ENCODE measurements at places on chromosomes 12 and 14. TPM values are rescaled to one million over a fixed set of nuclear protein-coding genes. Genes with fewer than 3 reads are reported as not detected.

- no peak for ATAC-seq
Observed at GRCh38 chr14:95440951-95441350, 75.5 kb downstream of the SYNE3 start.

RBP5 gene
- 0.76 TPM for total RNA-seq

GRCh38 chr12:90922145-90922627, 32.8 kb downstream of the CCER1 start:
- ATAC-seq, result peak; percentile 62

ADGRD1 gene
- total RNA-seq, result 2.5 TPM

DNA sequence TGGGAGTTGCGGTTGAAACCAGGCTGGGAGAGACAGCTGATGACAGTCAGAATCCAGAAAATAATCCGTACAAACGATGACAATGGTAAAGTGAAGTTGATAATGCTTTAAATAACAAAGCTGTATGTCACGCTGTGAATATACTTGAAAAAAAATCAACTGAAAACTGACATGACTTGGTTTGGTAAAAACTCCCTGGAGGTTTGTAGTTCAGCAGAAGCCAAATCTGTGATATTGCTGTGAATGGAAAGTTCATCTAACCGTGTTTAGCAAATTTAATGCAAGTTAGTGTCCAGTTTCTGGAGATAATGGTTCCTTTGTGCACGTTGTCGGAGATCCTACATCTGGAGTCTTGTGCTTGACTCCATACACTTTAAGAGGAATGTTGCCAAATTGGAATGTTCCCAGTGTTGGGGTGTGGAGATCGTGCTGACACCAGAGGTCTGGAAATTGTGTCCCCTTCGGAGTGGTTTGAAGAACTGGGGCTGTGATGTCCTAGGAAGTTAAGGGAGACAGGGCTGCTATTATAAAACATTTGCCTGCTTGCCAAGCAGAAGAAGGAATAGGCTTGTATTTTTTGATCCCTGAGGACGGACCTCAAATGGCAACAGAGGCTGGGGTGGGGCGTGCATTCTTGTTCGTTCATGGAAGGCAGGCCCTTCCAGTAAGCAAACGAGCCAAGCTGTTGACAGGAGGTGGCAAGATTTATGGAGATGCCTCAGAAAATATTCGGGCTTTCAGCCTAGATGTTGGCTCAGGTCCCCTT, 30.6 kb downstream of the PPFIBP1 start:
- ATAC-seq, result peak; percentile 56
